Dermis lymphatic vessel endothelial cell (primary cell): ENCODE measurements at places on chromosomes 5 and 9. TPM values are rescaled to one million over a fixed set of nuclear protein-coding genes. Genes with fewer than 3 reads are reported as not detected.

Gene LCP2
- total RNA-seq = not detected in 2 replicates

Gene C5orf47
- not detected in 2 replicates for total RNA-seq

Gene ADRA1B
- total RNA-seq = 0.11 TPM in 1 of 2 replicates, not detected in the other

Gene DMRT3
- total RNA-seq = not detected in 2 replicates

Gene AGXT2
- total RNA-seq = not detected in 2 replicates

Gene CARTPT
- total RNA-seq = not detected in 2 replicates

Gene TAF11L11
- total RNA-seq = not detected in 2 replicates

Gene ZNF883
- 0.17 TPM in 1 of 2 replicates, not detected in the other for total RNA-seq

Gene PHF24
- under 0.01 TPM in 1 of 2 replicates, not detected in the other for total RNA-seq

Gene TAF1L
- total RNA-seq = under 0.01 TPM in 2 replicates

Gene F2RL1
- 14.8 and 21.8 TPM in 2 replicates for total RNA-seq

Gene STPG3
- 0.54 TPM in 1 of 2 replicates, not detected in the other for total RNA-seq

Gene SPINK4
- total RNA-seq = not detected in 2 replicates

Gene SELENOP
- 409 and 673 TPM in 2 replicates for total RNA-seq

Gene GABRA1
- total RNA-seq = under 0.01 TPM in 1 of 2 replicates, not detected in the other

Gene MVB12B
- total RNA-seq = 7.9 and 18.1 TPM in 2 replicates

Gene RNF224
- total RNA-seq = not detected in 2 replicates

Gene PLPPR1
- under 0.01 TPM in 1 of 2 replicates, not detected in the other for total RNA-seq

Gene BRINP1
- 1.2 and 1.6 TPM in 2 replicates for total RNA-seq

Gene TMEFF1
- 9.3 and 12.0 TPM in 2 replicates for total RNA-seq

Gene SLC6A18
- not detected in 2 replicates for total RNA-seq

Gene PCA3
- total RNA-seq = 0.11 and 0.17 TPM in 2 replicates

Gene ZBED3
- total RNA-seq = 0.95 and 1.6 TPM in 2 replicates

Gene CD180
- total RNA-seq = under 0.01 TPM in 2 replicates

Gene RLN1
- not detected in 2 replicates for total RNA-seq

Gene CBY3
- total RNA-seq = 0.09 and 0.43 TPM in 2 replicates

Gene FOXD4L3
- under 0.01 TPM in 2 replicates for total RNA-seq

Gene PCDHB13
- total RNA-seq = 1.1 and 1.3 TPM in 2 replicates

Gene SHISAL2B
- not detected in 2 replicates for total RNA-seq

Gene C7
- total RNA-seq = 0.09 and 0.33 TPM in 2 replicates

Gene OTP
- total RNA-seq = not detected in 2 replicates

Gene KIF20A
- total RNA-seq = 8.3 and 11.8 TPM in 2 replicates

Gene PCDHA6
- 0.09 and 0.11 TPM in 2 replicates for total RNA-seq

Gene HRCT1
- 0.43 and 0.98 TPM in 2 replicates for total RNA-seq

Gene TRIP13
- total RNA-seq = 4.3 and 6.1 TPM in 2 replicates

Gene TMEM171
- total RNA-seq = 0.54 and 0.77 TPM in 2 replicates

Gene DNAH5
- total RNA-seq = 0.11 and 0.17 TPM in 2 replicates

Gene SCGB3A2
- total RNA-seq = not detected in 2 replicates

Gene MSX2
- total RNA-seq = 0.09 TPM in 1 of 2 replicates, not detected in the other

Gene ANKDD1B
- total RNA-seq = 0.54 and 0.86 TPM in 2 replicates

Gene ADGRV1
- 0.11 and 0.17 TPM in 2 replicates for total RNA-seq

Gene AOPEP
- 35.7 and 45.7 TPM in 2 replicates for total RNA-seq

Gene BNC2
- total RNA-seq = 1.0 and 1.8 TPM in 2 replicates

Gene NUDT12
- 5.3 and 5.9 TPM in 2 replicates for total RNA-seq

Gene PCDHB16
- 0.33 and 0.69 TPM in 2 replicates for total RNA-seq

Gene DNM1
- total RNA-seq = 0.43 and 0.65 TPM in 2 replicates
